ENCODE measurements at places on chromosomes 2 and 18. TPM values are rescaled to one million over a fixed set of nuclear protein-coding genes. Genes with fewer than 3 reads are reported as not detected.

CDK5R2 gene
- total RNA-seq, result 0.16 TPM

DNA sequence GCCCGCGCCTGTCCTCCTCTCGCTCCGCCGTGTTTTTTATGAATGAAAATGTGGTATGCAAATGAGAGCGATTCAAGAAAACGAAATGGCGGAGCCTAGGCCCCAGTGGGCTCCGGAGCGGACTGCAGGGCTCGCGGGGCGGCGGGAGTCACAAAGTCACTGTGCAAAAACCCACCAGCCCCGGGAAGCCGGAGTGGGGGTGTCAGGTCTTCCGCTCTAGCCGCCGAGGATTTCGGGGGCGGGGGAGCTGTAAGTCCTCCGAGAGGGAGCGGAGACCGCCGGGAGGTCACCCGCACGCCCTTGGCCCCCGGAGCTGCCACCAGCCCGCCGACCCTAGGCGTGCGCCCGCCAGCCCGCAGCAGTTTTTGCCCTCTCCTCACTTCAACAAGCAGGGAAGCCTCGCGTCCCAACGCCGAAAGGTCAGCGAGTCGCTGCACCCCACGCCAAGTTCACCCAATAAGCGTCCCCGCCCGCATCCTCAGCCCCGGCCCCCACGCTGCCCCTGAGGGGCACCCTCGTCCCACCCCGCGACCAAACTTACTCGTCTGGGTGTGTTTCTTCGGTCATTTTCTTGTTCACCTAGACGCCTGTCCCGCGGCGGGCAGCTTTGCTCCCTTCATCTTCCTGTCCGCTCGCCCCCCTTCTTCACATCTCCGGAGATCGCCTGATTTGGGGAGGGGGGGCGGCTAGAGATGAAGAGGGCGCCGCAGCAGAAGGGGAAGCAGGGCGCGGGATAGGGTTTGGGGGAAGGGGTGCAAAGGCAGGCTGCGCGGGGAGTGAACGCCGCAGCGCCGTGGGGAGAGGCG is 775 bp downstream of the SPRED2 start:
- no peak for DNase-seq

GRCh38 chr2:97840198-97840597 is 126.8 kb downstream of the ZAP70 start:
- DNase-seq, result no peak

DNA sequence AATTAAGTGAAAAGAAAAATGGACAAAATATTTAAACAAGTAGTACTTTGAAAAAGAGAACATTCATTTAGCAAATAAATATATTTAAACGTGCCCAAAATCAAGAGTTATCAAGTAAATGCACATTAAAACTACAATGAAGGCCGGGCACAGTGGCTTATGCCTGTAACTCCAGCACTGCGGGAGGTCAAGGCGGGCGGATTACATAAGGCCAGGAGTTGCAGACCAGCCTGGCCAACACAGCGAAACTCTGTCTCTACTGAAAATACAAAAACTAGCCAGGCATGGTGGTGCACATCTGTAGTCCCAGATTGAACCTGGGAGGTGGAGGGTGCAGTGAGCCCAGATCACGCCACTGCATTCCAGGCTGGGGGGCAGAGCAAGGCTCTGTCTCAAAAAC is 9.8 kb downstream of the STAM2 start:
- DNase-seq, result no peak

Data from urinary bladder (tissue), 4 donors.